ENCODE measurements at places on chromosomes 11 and 22. TPM values are rescaled to one million over a fixed set of nuclear protein-coding genes. Genes with fewer than 3 reads are reported as not detected.

The MS4A6A gene
- not detected for total RNA-seq

The ANKRD13D gene
- 39.7 TPM for total RNA-seq

The OPCML gene
- not detected for total RNA-seq

The NEFH gene
- total RNA-seq = 0.37 TPM
